ELR (cell line): ENCODE measurements at places on chromosomes 4 and X.

- no peak for DNase-seq
Measured at GRCh38 chrX:1074755-1075154, 137.7 kb downstream of the CRLF2 start.

DNA sequence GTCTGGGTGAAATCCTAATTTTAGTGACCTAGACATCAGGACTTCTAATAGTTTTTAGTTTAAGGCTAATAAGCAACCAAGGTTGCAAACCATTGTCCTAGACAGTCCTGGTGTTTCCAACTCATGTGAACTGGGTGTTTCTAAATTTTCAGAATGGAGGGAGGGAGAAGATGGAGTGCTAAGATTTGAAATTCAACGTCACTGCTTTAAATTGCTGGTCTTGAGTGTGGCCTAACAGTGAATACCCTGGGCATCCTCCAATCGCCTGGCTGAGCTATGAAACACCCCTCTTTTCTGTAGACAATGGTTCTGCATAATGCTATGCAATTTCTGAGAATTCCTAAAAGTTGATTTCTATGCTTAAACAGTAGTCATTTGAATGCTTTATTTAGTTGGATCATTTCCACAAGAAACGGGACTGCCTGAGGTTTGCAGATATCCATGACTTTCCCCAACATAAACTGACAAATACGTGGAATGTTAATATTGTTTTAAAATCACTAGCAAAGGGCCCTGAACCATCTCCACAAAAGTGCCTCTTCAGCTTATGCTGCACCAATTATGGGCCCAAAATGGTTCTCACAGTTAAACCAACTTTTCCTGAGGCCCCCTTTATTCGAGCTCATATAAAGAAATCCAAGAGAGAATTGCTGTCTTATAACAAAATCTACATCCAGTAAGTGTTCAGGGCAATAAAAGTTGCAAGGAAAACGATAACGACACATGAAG is 1.1 kb downstream of the FBXL5 start:
- DNase-seq: peak; percentile 68

GRCh38 chrX:154294791-154295574 is at the start of gene TEX28:
TSS of gene TEX28 (minus strand) at chrX:154295124. CDS start at chrX:154292117, 3,007 bp downstream.
- DNase-seq: no peak

GRCh38 chr4:150906987-150907633 is 108.0 kb downstream of the LRBA start:
- no peak for DNase-seq

DNA sequence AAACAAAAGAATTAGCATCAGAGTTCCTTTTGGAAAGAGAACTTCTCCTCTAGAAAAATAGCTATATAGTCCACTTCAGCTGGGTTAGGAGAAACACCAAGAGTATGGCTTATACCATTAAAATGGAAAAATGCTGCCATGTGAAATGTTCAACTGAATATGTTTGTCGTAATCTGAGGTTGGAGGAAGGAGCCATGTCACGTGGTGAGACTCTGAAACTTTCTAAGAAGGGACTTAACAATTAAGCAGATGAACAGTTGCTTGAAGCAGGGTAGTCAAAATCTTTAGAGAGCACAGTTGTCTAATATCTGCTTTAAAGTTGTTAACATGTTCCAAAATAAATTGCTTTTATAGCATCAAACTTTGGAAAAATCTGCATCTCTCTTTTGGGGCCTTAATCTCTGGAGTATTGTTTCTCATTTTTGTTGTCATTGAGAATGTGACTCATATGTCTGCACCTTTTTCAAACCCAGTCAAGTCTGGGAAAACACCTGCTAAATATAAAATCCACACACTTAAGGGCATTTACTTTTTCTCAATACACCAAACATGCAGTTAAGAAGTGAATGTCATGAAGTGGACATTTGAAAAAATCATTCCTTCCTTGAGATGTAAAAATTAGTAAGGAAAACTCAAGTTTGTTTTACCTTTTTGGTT is 168.8 kb upstream of the PDE5A start:
- no peak for DNase-seq

- no peak for DNase-seq
Measured at GRCh38 chr4:153784166-153784699, 4.7 kb downstream of the SFRP2 start.

GRCh38 chr4:54913751-54914526 is 211.5 kb downstream of the KDR start:
- no peak for DNase-seq

DNA sequence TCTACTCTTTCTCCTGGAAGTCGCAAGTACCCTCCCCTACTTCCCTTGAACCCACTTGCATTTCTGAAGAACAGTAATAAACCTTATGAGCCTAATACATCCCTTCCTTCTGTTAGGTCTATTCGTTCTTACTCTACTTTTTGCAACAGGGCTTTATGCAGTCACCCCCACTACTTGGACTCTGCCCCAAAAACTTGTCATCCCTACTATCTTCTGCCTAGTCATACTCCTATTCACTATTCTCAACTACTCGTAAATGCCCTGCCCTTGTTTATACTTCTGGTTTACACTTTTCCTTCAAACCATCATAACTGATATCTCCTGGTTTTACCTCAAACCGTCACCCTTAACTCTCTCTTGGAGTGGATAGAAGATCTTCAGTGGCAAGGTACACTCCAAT is 55.2 kb upstream of the SLIT2 start:
- DNase-seq: peak; percentile 30

DNA sequence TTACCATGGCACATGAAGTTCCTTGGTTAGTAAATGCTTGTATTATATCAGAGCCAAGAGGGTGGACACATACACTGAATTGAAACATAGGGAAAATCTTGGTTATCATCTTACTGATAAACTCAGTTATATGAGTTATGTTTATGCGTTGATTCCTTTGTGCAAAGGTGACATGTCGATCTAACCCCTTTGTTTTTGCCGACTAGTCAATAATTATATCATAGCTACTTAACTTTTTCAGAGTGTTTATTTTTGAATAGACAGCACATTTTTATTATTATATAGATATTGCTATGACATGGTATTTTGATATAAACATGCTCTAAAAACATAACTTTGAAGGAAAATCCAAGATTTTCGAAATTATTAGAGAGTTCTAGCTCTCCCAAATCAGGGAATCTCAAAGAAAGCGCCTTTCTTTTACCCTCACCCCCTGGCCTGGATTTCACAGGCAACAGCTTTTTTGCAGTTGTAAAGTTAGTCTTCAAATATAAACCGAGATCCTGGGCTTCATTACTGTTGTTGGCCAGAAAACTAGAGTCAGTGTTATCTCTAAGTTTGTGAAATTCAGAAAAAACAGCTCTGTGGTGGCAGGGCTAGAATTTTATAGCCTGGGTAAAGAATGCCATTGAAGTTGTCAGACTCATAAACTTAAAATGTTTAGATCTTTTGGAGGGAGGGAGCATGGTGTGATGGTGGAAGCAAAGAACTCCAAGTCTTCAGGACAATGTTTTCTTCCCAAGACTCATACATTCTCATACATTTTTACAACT is 45.8 kb upstream of the PITX2 start:
- DNase-seq: no peak

- DNase-seq: peak; percentile 0
Measured at GRCh38 chrX:106397788-106398538, 213.8 kb upstream of the RADX start.

DNA sequence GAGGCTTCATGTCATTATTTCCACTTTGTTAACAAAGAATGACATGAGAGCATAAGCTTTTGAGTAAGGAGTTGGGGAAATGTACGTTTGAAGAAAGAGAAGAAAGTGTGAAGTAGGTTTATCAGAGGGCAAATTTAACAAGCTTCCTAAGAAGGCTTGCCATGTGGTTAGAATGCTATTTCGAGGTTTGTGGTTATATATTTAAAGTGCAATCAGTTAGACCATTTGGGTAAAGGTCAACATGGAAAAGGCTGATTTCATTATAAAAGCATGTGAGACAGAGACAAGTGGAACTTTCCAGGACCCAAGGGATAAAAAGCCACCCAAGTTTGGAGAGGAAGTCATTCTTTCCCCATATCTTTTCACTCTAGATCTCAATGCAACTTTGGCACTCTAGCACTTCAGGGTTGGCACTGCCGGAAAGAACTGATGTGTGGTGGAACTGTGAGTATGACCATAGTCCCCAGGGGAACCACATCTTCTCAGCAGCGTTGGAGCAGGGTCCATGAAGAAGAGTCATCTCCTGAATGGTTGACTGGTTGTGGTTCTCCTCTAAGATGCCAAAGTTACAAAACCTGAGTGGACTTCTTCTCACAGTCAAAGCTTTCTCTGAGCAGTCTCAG is 529.9 kb downstream of the MID1IP1 start:
- no peak for DNase-seq

GRCh38 chr4:10413177-10413576 is 44.0 kb downstream of the ZNF518B start:
- DNase-seq: no peak

GRCh38 chr4:16078195-16078760 is 5.5 kb downstream of the PROM1 start:
- no peak for DNase-seq

DNA sequence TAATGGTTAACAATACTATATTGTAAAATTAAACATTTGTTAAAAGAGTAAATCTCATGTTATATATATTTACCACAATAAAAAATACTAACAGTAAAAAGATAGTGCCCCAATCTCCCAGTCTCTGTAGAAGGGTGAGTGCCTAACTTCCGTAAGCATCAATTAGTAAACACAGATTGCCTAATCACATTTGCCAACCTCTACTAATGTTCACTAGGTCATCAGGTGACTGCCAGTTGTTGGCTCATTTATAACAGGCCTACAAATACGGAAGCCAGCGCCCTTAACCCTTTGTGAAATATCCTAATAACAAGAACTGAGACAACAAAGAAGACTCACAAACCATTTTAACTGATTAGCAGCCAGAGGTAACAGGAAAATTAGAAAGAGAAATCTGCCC is 345.1 kb downstream of the INPP4B start:
- DNase-seq: no peak

DNA sequence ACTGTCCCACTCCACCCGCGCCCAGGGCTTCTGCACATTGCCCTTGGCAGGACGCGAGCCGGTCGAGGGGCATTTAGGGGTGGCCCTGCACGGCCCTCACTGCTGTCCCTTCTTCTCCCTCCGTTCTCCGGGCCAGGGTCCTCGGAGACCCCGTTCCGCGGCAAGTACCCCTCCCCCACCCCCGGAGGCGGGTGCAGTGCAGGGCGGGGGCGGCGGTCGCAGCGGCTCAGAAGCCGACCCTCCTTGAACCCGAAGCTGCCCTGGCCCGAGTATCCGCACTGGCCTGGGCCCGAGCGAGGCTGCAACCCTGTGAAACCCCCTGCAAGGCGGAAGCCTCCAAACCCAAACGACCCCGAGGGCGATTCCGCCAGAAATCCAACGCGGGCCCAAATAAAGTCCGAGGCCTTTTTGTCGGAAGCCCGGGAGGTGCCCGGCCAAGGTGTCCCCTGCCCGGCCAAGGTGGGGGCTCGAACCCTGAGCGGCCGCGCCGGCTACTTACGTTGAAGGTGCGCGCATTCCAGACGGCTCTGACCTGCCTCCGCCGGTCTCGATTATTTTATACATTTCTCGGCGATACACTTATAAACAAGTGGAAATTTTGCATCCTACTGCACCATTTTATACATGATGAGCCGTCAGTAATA is 53.1 kb upstream of the TMEM33 start:
- peak; percentile 10 for DNase-seq

DNA sequence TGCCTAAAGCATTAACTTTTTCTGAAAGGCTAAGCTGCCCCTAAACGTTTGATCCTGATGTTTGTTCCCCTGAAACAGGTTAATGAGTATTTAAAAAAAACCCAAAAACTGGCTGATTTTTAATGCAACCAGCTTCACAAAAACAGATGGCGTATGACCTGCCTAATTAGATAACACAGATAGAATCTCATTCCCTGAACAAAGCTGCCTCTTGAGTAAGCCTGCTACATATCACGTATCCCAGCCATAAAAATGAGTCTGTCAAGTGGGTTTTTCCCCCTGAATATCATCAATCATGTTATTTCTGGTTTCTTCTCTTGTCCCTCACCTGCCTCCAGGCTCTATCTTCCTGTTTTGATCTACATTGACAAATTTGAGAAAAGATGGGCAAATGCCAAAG is 154.2 kb upstream of the FAM9B start:
- DNase-seq: no peak

DNA sequence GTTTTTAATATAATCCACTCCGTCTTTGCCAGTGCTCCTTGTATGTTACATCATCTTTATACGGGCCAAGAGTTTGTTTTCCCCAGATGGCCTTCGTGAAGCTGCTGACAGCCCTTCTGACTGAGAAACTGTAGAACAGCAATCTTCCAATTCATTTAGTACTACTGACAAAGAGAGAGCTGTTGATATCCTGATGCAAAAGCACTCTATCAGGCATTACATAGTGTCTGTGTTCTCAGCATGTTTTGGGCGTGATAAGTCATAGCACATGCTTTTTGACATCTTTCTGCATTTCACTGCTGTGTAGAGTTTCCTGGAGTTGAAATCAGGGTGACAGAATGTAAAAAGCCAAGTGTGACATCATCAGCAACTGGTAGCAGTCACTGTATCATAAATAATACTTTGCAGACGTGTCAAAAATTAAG is 746.3 kb upstream of the FAM241A start:
- DNase-seq: no peak

- peak; percentile 45 for DNase-seq
Measured at GRCh38 chrX:111445485-111445884, 33.5 kb upstream of the DCX start.

GRCh38 chr4:6974138-6974848 is 64.7 kb downstream of the TBC1D14 start:
- DNase-seq: peak; percentile 80

GRCh38 chrX:124231451-124231759 is 101.1 kb upstream of the TEX13D start:
- no peak for DNase-seq

- no peak for DNase-seq
Measured at GRCh38 chr4:125573368-125573767, 258.6 kb downstream of the FAT4 start.

DNA sequence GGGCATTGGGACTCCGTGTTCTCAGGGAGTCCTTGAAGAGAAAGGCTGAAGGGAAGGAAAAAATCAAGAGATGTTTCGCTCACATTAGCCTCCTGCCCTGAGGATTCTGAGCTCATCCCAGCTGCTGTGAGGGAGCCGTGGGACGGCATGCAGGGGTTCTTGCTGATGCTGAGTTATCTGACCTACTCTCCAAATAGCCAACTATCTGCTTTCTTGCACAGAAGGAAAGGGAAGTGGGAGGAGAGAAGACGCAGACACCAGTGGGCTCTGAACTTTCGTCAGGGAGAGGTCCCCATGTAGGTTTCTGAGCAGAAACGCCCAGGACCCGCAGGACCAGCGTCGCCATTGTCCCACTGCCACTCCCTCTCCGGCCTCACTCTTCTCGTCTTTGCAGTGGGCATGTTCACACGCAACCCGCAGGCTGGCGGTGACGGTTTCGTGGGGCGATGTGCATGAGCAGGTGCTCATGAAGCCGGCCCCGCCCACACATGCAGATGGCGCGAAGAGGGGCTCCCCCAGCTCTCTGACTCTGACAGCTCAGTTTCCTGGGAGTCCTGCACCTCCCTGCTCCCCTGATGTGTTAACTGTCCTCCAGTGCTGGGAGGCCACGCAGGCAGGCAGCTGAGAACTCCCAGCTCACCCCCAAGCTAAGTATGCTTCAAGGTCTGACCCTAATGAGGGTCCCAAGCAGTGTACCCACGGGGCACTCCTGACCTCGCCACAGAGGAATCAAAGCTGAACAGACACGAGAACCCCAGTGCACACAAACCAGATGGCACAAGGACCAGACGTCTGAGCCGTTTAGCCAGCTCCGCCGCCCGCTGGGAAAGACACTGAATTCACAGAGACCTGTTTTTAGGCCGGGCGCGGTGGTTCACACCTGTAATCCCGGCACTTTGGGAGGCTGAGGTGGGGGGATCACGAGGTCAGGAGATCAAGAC is 13.6 kb upstream of the ABLIM2 start:
- DNase-seq: no peak

- DNase-seq: no peak
Measured at GRCh38 chr4:109611045-109611646, 51.1 kb downstream of the MCUB start.

- no peak for DNase-seq
Measured at GRCh38 chrX:79147477-79147876, 3.0 kb downstream of the GPR174 start.
